Retina (tissue), 1 donor: ENCODE measurements at places on chromosomes 16 and 17.

DNA sequence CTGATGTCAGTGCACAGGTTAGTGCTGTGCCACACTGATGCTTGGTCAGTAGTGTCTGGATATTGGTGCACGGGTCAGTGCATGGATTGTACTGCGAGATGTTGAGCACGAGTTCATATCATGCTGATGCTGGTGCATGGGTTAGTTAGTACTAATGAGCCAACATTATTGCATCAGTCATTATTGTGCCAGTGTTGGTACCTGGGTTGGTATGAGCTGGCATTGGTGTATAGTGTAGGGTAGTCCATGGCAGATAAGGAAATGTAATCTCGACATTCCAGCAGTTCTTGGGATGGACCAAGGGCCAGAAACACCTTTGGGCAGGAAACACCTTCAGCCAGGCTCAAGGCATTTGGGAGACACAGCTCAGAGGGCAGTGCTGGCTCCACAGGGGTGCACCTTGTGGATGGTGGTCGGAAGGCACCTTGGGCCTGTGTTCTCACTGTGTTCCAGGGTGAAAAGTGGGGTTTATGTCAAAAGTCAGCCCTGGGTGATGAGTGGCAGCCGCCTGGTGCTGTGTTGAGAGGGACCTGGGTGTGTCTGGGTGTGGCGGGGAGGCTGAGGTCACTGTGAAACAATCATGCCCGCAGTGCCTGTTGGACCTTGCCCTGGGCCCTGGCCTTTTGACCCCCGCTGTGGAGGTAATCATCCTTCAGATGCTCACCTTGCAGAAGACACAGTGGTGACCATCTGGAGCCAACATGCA, 100.7 kb upstream of the ZNF469 start:
- DNase-seq = no peak

- DNase-seq = peak; percentile 16
Measured at GRCh38 chr16:19520861-19521331, 1.0 kb downstream of the GDE1 start.

DNA sequence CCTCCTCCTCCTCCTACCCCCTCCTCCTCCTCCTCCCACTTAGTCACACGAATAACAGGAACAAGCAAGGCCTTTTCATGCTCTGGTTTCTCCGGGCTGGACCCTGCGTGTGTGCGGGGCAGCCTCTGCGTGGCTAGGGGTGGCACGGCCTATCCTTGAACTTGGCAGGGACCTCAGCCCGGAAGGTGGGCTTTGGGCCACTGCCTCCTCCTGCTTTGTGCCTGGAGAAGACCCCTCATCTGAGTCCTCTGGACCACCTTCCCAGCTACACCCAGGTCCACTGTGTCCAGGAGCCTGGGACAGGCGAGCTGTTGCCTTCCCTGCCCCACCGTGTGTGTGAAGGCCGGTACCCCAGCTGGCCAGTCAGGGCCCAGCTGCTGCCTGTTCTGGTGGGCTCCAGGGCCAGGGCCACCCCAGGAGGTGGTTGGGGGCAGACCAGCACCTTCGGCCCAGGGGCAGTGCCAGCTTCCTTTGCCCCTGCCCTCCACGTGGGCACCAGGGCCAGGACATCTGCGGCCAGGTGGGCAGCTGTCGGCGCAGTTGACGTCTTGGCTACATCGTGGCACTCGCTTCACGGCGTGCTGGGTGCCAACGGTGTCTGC, 35.4 kb downstream of the GINS2 start:
- DNase-seq = no peak

DNA sequence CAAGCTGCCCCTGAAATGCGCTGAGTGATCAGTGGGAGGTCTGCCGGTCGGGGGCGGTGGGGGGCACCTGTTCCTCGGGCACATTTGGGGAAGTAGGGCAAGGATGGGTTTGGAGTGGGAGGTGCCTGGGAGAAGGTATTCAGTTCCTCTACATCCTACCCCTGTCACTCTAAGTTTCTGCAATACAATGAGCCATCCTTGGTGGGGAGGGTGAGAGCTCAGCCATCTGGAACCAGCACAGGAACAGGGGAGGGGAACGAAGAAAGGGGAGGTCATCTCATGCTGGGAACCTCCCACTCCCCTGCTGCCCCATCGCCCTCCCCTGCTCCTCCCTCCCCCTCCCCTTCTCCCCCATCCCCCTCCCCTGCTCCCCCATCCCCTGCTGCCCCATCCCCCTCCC, 4.2 kb downstream of the DPH1 start:
- DNase-seq = no peak
